ENCODE measurements at places on chromosomes 13 and 19. TPM values are rescaled to one million over a fixed set of nuclear protein-coding genes. Genes with fewer than 3 reads are reported as not detected.

The FCAR gene
- total RNA-seq = not detected

The SLC15A1 gene
- total RNA-seq = 0.04 TPM

The HSPH1 gene
- total RNA-seq = 38.1 TPM

The CRX gene
- not detected for total RNA-seq

DNA sequence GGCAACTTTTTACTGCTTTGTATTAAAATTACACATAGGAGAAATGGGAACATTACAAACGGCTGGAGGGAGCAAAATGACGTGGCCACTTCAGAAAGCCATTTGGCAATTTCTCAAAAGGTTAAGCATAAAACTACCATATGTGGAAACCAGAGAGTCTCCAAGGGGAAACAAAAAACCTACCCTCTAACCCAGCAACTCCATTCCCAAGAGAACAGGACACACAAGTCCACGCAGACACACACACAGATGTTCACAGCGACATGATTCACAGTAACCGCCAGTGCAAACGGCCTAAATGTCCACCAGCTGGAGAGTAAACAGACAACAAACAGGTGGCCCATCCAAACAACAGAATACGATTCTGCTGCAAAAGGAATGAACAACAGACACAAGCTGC lies 37.2 kb downstream of the STK24 start:
- DNase-seq = peak; percentile 86

DNA sequence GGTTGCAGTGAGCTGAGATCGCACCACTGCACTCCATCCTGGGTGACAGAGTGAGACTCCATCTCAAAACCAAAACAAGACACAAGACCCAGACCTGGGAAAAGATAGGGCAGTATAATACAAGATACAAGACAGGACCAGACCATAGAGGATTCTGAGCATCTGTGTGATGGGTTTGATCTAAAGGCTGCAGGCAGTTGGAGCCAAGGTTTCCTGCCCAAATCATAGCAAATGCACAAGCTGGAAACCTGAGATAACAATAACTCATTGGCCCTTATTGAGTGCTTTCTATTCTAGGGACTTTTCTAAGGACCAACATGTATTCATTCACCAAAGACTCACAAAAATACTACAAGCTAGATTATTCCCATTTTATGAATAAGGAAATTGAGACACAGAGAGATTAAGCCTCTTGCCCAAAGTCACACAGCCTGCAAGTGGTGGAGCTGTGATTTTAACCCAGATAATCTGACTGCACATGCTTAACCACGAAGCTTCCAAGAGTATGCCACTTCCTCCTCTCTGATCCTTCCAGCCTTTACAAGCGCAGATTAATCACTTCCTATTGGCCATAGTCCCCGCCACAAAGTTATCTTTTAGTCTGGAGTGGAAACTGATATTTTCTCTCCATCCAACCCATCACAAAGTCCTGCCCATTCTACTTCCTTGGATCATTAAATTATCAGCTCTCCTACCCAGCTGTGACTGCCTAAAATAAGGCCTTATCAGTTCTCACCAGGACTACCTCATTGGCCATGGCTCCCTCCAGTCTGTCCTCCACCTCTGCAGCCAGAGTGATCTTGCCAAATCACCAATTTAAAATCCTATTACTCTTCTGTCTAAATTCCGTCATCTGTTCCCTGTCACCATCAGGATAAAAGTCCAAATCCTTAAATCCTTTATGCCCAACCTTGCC lies 147.2 kb downstream of the FLT1 start:
- no peak for DNase-seq

- DNase-seq = no peak
Measured at GRCh38 chr19:32231020-32231419, 114.4 kb upstream of the ZNF507 start.

DNA sequence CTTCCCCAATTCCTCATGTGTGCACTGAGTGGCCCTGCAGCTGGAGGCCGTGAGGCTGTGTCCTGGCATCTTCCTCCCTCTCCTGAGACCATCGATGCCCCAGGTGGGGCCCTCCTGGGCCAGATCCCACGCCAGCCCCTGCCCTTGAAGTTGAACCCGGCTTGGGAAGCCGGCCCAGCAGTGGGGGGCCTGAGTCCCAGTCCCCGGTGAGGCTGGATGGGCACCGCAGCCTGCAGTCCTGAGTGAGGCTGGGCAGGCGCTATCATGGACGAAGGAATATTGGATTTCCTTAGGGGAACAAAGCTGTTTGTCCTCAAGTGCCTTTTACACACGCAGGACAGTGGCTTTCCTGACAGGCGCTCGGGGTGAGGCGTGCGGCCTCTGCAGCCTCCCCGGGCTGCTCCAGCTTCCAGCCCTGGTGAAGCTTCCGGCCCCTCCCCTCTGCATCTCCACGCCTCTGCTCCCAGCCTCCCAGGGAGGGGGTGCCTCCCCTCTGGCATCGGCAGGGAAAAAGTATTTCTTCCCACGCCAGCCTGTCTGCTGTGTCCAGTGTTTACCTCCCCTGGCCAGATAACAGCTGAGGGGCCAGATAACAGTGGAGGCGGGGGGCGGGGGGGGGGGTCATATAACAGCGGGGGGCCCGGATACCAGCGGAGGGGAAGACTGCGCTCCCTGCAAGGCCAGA lies 159.5 kb downstream of the KDM4B start:
- peak; percentile 79 for DNase-seq

DNA sequence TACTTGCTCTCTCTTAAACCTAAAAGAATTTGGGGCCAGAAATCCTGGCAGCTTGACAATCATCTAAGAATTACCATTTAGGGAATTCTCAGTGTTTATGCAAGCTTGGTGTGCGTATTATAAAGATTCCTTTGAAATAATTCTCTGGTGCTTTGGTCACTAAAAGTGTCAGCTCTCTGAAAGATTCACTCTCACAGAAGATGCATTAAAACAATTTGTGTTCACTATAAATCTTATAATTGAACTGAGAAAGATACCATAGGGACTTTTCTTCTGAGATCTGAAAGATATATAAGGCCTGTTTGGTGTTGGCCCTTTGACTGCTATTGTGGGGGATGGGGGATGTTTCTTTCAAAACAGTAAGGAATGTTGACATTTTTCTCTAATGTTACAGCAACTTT lies 27.3 kb downstream of the EPSTI1 start:
- peak; percentile 36 for DNase-seq

- DNase-seq = no peak
Measured at GRCh38 chr13:111917901-111918300, 149.0 kb upstream of the SOX1 start.

DNA sequence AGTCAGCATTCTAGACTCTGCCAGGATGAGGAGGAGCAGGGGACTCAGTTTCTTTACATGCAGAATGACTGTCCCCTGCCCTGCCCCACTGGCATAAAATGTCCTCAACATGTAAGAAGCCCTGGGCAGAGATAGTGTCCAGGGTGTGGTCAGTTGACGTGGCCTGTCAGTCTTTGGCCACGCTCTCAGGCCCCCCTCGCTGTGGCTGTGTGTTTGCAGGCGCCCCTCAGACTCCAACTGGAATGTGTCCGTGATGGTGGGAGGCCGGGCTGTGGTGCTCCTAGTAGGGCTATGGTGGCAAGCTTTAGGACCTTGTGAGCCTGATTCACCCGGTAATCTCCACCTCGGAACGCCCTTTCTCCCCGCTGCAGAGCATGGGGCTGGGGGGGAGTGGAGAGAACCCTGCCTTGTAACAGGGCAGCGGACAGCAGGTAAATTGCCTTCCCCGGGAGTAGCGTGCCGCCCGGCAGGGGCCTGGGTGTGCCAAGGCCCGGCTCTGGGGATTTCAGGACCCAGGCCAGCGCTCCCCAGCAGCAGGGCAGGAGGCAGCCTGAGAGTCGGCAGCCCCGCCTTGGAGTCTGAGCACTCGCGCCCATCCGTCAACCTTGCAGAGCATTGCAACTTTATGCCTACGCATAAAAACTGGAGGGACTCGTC lies 62.3 kb downstream of the CHST8 start:
- peak; percentile 72 for DNase-seq

- DNase-seq = no peak
Measured at GRCh38 chr13:64482373-64482772, 2747.8 kb downstream of the PCDH9 start.

DNA sequence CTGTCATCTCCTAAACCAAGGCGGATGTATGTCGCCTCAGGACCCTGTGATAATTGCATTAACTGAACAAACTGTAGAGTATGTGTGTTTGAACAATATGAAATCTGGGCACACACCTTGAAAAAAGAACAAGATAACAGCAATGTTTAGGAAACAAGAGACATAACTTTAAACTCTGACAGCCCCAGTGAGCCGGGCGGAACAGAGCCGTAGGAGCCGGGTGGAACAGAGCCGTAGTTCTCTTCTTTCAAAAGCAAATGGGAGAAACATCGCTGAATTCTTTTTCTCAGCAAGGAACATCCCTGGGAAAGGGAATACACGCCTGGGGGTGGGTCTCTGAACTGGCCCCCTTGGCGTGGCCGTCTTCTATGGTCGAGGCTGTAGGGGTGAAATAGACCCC lies 31.8 kb upstream of the ZNF675 start:
- DNase-seq = no peak

DNA sequence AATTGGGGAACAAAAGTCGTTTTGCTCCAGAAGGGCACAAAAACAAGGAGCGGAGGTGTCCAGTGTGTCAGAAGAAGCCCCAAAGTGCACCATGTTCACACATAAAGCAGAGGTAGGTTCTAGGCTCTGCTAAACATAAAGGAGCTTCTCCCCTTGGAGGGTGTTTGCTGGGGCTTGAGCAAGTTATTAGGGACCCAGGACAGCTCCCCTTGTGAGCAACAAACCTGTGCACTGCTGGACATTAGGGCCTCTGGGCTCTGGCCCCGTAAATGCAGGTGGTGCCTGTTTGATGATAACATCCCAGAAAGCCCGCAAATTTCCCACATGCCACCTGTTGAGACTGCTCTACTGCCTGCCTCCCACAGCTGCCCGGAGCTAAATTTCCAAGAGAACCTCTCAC lies 10.8 kb downstream of the RCN3 start:
- DNase-seq = no peak

DNA sequence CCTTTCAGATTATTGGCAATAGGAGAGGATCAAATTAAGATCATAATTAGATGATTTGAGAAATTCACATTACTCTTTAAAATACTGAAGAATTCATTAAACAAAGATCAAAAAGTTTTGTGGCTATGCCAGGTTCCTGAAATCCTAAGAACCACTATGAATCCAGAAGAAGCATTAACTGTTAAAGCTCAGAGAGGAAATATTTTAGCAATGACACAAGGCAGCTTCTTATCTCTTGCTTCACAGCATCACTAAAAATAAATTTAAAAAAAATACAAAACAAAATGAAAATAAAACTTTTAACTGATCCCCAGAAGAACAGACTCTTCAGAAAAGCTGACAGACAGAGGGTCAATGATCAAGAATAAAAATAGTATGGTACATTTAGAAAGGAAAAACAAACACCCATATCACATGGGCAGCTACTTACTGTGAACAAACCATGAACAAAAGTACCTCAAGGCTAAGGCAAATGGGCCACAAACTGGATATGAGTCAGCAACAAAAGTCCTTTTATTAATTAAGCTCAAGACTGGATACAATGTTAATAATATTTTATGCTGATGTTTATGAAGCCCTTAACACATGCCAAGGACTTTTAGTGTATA lies 19.6 kb downstream of the RNF6 start:
- no peak for DNase-seq

DNA sequence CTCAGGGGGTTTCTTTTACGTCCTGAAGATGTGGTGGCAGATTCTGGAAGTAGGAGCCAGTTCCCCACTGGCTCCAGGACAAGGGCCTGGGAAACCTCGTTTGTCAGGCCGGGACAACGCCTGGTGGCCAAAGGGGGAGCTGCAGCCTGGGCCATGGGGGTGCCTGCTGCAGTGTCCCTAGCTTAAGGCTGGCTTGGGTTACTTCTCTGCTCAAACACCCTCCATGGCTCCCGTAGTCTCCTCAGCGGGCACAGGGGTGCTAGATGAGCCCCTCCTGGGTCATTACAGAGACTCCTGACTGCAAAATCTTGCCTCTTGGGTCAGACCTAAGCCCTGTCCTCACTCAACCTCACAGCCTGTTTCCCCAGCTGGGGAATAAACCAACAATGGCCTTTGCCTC lies 14.7 kb downstream of the CILP2 start:
- peak; percentile 55 for DNase-seq

DNA sequence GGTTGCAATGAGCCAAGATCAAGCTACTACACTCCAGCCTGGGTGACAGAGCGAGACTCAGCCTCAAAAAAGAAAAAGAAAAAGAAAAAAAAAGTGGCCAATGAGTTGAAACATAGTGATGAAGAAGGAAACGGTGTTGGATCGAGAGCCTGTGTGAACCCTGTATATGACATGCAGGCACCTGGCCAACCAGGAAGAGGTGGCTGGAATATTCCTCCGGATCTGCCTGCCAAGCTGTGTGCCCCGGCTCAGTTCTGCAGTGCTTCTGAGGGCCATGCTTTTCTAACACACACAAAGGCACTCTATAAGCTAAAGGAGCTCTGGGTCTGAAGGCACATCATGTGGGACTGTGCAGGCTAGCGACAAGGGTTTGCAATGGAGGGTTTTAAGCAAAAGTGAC lies 3.7 kb upstream of the ZNF444 start:
- DNase-seq = no peak

GRCh38 chr19:16888629-16889365 lies at the start of gene F2RL3:
Gene F2RL3 (plus strand): TSS chr19:16888999. CDS start chr19:16889190, 191 bp downstream.
- peak; percentile 66 for DNase-seq

GRCh38 chr19:16061943-16062342 lies 14.4 kb upstream of the TPM4 start:
- no peak for DNase-seq

DNA sequence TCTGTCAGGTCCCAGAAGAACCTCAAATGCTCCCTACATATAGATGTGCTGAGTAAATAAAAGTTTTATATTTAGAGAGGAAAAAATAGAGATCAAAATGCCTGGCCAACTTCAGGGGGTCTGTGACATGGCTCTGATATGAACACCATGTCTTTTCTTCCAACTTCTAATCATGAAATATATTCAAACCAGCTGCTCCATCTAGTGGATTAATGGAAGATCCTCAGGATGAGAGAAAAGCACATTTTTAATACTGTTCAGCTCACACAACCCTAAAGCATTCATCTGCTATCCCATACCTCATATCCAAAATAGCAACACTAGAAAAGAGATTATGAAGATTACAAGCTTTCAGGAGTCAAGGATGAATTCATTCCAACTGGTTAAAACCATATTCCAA lies 56.0 kb upstream of the DOCK9 start:
- peak; percentile 74 for DNase-seq

DNA sequence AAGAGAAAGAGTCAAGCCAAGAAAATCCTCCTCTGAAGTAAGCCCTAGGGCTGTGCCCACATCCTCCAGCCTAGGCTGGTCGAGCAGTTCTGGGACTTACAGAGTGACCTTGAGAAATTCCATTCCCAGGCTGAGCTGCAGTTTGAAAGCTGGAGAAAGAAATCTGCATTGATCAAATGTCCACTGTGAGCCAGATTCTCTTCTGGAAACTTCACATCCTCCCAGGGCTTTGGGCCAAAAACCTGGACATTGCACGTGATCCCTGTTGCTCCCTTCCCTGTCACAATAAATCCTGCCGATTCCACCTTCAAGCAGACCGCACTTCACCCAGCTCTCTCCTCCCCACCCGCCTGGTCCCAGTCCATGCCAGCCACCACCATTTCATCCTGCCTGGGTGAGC lies 15.7 kb downstream of the TMEM143 start:
- DNase-seq = peak; percentile 79

DNA sequence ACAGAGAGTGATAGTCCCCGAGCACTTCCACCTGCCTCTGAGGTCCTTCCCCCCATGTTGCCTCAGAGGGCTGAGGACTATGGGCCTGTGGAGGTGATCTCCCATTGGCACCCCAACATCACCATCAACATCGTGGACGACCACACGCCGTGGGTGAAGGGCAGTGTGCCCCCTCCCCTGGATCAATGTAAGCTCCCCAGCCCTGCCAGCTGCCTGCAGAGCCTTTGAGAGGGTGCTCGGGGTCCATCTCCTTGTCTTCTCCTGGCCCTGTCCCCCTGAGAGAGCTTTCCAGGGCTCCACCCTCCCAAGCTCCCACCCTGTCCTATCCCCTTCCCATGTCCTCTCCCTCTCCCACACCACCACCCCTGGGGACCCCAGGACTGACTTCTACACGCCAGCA lies 14.9 kb upstream of the RELB start:
- DNase-seq = no peak

Data from muscle of leg (tissue), 16 donors.